ENCODE measurements at places on chromosomes 12 and 14.

DNA sequence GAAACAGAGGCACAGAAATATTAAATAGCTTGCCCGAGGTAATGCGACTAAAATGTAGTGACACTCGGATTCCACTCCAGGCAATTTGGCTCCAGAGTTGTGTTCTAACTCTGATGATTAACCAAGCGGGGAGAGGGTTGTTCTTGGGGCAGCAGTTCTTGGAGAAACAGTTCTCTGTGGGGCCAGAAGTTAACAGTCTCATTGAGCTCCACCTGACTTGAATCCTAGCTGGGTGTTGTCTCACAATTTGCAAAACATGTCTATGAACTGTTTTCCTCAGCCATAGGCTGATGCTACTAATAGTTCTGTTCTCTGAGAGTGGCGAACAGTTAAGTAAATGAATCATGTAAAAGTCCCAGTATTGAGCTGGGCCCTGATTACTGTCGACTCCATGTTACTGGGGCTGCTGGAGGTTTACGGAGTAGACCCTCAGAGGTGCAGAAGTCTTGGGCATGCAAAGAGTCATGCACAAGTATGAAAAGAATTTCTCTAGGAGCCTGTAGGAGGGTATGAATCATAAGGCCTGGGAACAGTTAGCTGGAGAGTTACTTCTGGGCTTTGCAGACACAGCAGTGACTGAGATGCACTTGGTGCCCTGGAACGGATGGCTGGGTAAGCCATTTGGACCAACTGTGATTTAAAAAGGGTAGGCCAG is 15.4 kb upstream of the NIN start:
- DNase-seq = no peak

DNA sequence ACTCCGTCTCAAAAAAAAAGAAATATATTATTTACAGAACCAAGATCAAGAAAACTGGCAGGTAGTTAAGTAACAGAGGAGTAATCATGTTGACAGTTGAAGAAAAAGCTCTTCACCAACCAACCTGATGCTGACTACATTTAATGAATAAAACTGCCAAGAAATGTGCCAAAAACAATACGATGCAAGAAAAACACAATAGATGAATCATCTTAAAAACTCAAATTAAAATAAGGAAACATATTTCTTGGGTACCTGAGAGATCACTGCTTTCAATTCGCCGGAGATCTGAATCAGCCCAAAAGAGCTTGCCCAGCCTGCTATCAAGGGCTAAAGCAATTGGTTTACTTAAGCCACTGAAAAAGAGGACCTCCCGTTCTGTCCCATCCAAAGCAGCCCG is 76.4 kb downstream of the BCL2L14 start:
- no peak for DNase-seq

DNA sequence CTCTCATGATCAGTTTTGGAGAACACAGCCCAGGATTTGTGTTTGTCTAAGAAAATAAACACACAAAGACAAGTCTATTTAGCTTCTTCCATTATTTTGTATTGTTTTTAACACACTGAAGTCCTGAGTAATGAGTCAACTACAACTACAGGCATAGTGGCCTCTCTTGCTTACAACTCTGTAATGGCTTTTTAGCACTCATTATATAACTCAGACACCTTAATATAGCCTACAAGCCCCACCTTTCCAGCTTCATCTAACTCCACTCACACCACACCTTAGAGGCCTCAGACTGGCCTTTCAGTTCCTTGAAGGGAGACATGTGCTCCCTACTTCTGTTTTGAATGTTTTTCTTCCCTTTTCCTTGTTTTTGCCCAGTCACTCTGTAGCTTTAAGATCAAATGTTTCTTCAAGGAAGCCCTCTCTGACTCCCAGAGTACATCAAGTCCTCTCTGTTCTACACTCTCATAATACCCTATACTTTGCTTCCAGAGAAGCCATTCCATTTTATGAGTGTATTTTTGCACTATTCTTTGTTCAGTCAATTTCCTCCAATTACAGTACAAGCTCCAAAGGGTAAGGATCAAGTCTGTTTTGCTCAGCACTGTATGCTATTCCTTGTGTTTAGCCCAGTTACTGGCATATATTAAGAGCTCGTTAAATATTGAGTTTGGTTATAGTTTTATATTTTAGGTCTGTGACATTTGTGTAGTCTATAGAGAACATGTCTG is 233.6 kb upstream of the ARHGAP5 start:
- no peak for DNase-seq

GRCh38 chr14:30159374-30159773 is 231.7 kb upstream of the PRKD1 start:
- DNase-seq = no peak

GRCh38 chr12:50016501-50017475 is 8.5 kb downstream of the RACGAP1 start:
- no peak for DNase-seq

DNA sequence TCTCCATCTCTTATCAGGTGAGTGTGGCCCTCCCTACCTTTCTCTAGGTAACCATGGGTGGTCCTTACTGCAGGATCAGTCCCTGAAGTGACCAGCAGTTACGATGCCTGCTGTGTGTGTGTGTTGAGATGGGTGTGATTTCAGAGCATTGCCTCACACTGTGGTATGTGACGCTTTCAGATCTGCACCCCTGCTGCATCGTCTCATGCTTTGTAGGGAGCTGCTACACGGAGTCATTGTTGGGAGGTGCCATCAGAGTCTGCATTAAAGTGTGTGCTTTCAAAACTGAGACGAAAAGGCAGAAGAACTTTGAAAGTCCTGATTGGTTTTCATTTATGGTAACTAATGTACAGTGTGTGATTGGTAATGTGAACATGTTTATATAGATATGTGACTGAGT is 150.5 kb downstream of the PELI2 start:
- no peak for DNase-seq

- no peak for DNase-seq
These were observed 3.1 kb downstream of the CCDC63 start for GRCh38 chr12:110849748-110850403.

GRCh38 chr12:53056296-53056695 is 6.4 kb downstream of the TNS2 start:
- DNase-seq = no peak

DNA sequence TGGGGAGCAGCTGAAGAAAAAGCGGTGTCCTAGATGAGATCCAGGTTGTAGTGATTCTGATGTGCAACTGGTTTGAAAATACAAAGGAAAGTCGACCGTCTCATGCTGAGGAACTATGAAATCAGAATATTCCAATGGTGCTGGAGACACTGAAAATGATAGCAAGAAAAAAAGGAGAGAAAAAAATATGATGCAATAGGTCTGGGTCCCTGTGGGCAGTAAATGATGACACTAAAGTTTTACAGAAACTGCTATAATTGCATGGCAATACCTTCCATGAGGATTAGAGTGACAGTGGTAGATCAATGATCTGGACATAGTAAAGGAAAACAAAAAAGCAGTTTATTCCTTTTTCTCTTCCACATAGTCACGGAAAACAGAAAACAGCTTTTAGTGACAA is 2.3 kb downstream of the PYM1 start:
- no peak for DNase-seq

DNA sequence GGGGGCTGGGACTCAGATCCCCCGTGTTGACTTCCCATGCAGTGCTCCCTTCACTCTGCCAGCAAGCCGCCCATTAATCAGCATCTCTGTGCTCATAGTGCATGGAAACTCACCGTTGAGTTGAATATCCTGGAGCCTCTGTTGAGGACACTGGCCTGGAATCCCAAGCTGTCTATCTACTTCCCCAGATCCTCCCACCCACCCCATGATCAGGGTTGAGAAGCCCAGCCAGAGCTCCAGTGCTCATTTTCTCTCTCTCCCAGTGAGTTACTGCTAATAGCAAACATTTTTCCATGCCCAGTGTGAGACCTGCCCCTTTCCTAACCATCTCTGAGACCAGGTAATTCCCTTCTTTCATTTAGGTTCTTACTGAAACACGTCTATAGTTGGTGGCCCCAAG is 88.2 kb downstream of the SLC24A4 start:
- DNase-seq = no peak

DNA sequence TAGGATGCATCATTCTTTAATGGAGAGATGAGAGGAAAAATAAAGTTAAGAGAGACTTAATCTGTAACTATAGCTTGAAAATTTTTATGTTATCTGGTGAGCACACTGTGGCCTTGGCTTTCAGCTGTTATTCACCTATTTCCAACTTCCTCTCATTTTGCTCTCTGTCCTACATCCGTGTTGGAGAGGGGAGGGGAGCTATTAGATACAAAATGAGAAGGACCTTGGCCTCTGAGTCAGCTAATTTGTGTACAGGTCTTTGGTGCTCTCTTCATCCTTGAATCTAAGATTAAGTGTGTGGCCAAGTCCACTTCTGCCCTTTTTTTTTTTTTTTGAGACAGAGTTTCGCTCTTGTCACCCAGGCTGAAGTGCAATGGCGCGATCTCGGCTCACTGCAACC is 887 bp upstream of the APOBEC1 start:
- DNase-seq = no peak

DNA sequence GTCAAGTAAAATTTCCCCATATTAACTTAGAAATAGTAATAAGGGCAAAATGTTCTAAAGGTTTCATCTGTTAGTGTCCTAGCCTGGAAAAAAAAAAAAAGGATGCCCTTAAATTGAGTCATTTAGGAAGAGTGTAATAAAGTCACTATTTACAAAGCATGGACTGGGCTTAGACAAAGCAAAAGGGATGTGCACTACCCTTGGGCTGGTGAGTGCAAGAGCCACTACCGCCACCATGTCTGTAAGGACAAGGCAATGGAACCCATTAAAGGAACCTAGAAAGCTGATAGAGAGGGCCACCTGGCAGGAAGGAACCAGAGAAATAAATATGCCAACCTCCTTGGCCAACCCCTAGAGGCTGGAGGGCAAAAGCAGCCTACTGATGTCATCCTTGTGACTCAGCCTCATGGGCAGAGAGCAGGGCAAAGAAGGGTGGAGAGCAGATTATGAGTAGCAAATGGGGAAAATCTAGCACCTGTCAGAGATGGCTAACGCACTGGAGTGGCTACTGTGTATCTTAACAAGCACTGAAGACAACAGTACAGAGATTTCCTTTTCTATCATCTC is 59.5 kb upstream of the FUT8 start:
- no peak for DNase-seq

DNA sequence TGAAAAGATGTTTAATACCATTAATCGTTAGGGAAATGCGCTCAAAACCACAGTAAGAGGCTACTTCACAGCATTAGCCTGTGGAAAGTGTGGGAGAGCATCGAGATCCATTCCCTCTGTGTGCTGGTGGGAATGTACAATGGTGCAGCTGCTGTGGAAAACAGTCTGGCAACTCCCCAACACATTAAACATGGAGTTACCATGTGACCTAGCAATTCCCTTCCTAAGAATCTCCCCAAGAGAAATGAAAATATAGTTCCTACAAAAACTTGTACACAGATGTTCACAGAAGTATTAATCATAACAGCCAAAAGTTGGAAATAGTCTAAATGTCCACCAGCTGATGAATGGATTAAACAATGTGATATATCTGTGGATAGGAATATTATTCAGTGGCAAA is 23.8 kb downstream of the MLXIP start:
- no peak for DNase-seq

- DNase-seq = peak; percentile 25
These were observed 131.8 kb downstream of the ERC1 start for GRCh38 chr12:1122786-1123185.

DNA sequence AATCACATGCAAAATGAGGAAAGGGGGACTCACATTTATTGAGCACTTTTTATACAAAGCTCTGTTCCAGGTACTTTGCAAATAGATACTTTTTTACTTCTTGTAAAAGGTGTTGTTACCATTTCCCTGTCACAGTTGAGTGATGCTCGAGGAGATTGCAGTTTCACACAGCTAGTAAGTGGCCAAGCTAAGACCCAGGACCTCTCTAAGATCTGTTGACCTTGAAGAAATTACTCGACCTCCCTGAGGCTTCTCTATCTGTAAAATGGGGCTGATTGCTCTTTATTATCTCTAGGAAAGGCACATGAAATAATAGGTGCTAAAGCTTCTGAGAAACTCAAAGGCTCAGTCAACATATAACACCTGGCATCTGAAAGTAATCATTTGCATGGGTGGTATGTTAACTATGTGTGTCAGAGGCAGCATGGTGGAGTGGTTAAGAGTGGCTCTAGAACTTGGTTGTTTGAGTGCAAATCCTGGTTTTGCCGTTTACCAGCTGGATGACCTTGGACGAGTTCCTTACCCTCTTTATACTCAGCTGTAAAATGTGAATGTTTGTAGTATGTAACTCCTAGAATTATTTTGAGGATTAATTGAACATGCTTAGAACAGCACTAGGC is 41.5 kb downstream of the IFT81 start:
- DNase-seq = no peak

GRCh38 chr12:27592548-27592947 is 68.5 kb downstream of the PPFIBP1 start:
- DNase-seq = no peak

DNA sequence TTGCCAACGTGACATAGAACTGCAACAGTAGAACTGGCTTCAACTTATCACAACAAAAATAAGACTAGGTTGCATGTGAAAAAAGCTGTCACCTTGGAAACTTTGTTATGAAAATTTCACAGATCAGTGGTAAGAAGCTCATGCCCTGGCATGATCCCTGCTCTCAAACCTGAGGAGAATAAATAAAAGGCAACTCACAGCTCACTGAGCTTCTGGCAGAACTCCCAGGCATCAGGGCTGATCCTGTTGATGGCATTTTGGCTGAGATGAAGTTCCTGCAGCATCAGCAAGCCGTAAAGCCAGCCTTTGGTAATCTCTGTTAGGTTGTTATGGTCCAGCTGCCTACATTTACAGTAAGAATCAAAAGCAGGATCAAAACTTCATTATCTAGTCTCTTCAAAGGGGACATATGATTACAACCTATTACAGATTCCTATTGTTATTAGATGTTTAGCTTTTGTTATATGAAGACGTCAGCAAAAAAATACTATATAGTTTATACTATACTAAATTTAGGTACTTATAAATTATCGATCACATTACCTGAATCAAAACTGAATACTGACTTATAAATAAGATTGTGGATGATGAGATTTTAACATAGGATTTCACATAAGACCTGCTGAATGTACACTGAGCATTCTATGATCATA is 32.0 kb downstream of the LRIG3 start:
- DNase-seq = no peak

DNA sequence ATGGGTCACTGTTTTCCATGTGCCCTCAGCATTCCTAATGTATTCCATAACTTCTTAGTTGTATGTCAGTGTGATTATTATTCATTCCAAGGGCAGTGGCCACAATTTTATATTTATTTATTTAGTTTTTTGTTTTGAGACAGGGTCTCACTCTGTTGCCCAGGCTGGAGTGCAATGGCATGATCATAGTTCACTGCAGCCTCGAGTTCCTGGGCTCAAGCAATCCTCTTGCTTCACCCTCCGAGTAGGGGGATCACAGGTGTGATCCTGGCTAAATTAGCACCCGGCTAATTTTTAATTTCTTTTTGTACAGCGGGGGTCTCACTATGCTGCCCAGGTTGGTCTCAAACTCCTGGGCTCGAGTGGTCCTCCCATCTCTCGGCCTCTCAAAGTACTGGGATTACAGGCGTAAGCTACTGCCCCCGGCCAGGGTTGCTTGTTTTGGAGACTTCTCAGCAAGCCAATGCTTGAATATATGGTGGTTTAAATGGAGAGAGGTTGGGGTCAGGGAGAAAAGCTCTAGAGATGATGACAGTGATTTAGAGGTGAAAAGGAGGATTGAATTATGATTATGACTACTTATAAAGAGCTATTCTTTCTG is 7.6 kb downstream of the GPRC5A start:
- no peak for DNase-seq

- DNase-seq = peak; percentile 40
These were observed 1.3 kb downstream of the AHSA1 start for GRCh38 chr14:77459072-77459723.
